ENCODE measurements at places on chromosomes 4 and X.

- no peak for DNase-seq
Measured at GRCh38 chrX:93695981-93696380, 22.0 kb downstream of the FAM133A start.

GRCh38 chr4:9758641-9759317, 22.7 kb upstream of the DRD5 start:
- no peak for DNase-seq

- DNase-seq = no peak
Measured at GRCh38 chr4:77695774-77696173, 90.2 kb downstream of the CXCL13 start.

DNA sequence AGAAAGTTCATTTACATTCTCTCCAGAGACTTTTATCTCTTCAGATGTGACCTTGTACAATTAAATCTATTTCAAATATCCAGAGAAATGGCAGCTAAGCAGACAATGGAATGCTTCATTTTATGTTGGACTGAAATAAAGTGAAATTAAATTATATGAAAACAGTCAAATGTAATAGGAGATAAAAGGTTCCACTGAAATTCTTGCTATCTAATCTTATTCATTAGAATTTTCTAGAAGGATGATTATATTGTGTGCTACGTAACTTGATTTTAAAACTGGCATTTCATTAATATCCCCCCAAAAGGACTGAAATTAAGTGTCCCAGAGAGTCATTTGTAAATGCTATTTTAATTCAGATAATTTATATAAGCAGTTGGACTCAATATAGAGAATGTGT, 646.9 kb upstream of the GALNT7 start:
- no peak for DNase-seq

DNA sequence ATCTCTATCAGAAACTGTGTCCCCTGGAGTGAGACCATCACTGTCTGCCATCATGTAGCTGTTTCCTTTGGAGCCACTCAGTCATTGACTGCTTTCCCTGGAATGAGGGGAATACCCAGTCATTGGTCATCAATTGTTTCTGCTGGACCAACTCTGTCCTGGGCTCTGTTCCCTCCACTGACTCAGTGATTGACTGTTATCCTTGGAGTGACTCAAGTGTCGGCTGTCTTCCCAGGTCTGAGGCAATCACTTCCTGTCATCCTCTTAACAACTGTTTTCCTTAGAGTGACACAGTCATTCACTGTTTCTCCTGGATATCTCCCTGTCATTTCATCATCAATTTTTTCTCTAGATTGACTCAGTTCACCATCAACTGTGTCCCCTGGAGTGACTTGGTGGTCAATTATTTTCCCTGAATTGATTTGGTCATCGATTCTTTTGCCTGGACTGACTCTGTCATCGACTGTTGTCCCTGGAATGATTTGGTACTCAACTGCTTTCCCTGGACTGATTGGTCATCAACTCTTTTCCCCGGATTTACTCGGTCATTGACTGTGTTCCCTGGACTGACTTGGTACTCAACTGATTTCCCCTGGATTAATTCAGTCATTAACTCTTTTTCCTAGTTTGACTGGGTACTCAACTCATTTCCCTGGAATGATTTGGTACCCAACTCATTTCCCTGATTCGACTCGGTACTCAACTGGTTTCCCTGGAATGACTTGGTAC, 327.9 kb upstream of the VCX start:
- DNase-seq = no peak

- DNase-seq = no peak
Measured at GRCh38 chr4:144411119-144411518, 234.8 kb upstream of the HHIP start.

- no peak for DNase-seq
Measured at GRCh38 chrX:153609917-153610835, 11.2 kb upstream of the CCNQ start.

DNA sequence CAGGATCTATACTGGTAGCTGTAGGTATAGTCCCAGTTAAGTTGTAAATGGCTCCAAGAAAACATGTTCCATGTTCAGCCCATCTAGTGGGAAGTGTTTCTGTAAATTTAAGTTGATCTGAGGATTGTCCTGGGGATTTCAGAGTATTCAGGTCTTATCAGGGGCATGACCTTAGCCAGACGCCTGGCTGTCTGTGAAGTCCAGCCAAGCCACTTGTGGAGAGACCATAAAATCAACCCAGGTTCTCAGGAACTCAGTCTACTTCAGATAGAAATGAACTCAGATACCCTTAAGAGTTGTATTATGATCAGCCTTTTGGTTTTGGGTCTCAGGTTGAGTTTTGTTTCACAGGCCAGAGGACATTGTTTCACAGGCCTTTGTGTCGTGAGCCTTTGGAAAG, 95.9 kb downstream of the EGF start:
- no peak for DNase-seq

- no peak for DNase-seq
Measured at GRCh38 chrX:3811331-3812311, 98.2 kb upstream of the PRKX start.

GRCh38 chrX:16994736-16995135, 48.3 kb downstream of the REPS2 start:
- no peak for DNase-seq

- no peak for DNase-seq
Measured at GRCh38 chr4:155964016-155964891, 10.6 kb upstream of the CTSO start.

DNA sequence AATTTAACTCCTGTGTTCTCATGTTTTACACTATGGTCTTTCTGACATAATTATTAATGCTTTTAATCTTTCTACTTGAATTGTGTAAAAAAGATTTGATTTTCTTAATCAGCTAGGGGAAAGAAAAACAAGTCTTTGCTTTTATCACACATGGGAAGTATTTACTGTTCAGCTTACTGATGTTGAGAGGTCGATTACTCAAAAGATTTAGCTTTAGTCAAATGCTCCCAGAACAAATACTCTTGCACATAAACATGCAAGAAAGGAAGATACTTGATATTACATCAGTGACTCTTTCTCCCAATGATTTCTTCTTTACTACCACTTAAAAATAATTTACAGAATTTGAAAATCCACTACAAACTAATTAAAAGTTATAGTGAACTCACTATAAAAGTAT, 198.3 kb upstream of the FAT4 start:
- no peak for DNase-seq

DNA sequence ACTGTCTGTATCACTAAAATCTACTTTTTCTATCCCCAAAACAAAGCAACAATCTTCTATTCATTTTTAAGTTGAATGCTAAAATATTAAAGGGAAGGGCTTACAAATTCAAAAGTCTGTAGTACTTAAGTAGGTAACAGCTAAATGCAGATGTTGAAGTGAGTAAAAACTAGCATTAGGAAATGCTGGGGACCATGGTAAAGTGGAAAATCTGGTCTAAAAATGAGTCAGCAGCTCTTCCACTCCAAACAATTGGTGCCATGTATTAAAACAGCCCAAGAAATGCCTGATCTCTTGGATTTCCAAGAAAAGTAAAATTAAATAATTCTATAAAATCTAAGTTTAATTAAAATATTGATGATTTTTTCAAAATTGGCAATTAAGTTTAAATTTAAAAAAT, 73.3 kb upstream of the PPP3CA start:
- DNase-seq = no peak

GRCh38 chr4:38377195-38377594, 286.8 kb upstream of the KLF3 start:
- DNase-seq = no peak

DNA sequence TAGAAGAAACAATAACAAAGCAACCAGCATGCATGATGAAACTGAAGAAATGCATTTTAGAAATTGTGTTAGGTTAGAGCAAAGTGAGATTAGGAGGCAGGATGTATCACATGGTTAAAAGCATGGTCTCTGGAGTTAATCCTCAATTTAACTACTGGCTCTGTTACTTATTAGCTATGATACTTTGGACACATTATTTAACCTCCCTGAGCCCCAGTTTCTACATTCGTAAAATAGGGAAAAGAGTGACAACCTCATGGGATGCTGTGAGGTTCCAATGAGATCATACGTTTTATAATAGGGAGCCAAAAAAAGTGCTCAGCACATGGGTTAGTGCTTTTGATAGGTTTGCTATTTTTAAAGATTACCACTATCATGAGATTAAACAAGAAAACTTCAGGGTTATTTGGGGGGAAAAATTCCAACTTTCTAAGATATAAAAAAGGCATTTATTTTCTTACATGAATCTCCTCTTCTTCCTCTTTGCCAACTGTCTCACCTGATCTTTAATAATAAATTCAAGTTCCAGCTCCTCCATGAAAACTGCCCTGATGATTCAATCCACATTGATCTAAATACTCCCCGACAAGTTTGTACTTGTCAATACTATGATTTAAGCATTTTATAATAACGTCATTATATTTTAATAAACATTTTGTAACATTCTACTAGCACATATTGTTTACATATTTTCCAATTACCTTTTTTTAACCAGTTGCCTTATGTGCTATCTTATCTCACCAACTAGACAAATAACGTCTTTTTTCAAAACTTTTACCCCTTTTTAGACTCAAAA, 4.6 kb downstream of the SEC31A start:
- DNase-seq = no peak

- no peak for DNase-seq
Measured at GRCh38 chrX:84735025-84735424, 232.8 kb upstream of the HDX start.

- no peak for DNase-seq
Measured at GRCh38 chrX:44482575-44482974, 60.1 kb downstream of the FUNDC1 start.

DNA sequence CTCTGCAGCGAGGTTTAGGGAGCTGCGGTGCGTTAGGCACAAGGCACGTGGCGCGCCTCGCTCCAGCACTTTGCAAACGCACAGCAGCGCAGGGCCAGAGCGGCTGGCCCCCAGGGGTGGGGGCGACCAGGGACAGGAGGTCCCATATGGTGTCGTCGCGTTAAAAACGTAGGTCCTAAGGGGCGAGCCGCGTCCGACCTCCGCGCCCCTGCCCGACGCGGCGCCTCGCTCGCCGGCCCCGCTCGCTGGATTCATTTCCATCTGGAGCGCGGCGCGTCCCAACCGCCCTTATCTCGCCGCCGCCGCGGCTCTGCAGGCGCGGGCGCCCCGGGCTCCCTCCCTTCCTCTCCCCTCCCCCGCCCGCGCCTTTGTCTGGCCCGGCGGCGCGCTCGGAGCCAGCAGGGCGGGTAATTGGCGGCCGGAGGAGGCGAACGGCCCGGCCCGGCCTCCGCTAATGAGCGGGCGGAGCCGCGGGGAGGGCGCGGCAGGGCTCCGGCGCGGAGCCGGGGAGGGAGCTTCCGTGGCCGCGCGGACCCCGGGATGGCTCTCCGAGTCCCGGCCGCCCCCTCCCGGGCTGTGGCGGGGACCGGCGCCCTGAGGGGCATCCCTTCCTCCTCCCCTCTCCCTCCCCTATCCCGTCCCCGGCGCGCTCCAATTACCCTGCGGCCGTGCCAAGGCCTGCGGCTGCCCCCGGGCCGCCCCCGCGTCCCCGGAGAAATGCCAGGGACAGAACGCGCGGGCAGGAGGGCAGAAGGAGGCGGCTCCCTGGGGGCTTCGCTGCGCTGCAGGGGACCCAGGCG, 409.0 kb downstream of the BCOR start:
- DNase-seq = no peak

DNA sequence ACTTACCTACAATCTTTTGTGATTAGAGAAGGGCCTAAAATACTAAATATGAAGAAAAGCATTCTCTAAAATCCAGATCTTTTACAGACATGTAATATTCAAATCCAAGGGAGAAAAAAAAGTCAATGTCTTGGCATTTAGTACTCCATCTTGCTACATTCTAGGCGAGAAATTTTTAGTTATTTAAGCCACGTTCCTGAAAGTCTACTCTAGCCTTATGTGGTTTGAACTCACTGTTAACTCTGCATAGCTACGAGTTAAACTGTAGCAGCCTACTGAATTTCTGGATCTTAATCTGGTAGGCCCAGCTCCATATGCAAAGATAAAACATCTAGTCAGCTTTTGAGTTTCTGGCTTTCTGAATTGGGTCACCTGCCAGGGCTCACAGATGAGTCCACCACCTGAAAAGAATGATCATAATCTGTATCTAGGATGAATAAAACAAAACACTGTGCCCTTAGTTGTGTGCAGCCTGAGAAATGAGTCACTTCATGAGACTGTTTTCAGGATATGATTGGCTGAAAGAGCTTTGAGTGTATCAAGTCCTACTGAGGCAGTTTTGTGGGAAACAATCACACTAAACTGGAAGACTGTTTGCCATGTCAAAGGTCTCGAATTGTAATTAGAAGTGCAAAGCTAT, 3.2 kb upstream of the NEK1 start:
- no peak for DNase-seq

GRCh38 chrX:133668225-133668931, 253.1 kb upstream of the GPC4 start:
- no peak for DNase-seq

GRCh38 chr4:83810428-83810827, 274.5 kb downstream of the GPAT3 start:
- no peak for DNase-seq

DNA sequence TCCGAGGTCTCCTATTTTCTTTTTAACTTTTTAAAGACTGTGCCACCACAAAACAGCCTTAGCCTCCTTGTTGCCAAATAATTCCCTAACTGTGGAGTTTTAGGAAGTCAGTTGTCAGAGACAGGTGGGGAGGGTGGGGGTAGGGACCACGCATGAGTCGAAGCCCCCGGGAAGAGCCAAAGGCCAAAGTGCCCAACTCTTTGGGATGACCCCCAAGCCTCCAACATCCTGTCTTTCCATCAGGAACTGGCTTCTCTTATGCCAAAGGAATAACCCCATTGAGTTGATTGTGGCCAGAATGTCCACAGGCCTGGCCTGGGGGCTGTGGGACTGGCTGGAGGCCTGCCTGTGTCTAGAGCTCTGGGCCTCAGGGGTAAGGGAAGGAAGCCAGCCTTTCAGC, 5.8 kb downstream of the PRRG3 start:
- DNase-seq = no peak

DNA sequence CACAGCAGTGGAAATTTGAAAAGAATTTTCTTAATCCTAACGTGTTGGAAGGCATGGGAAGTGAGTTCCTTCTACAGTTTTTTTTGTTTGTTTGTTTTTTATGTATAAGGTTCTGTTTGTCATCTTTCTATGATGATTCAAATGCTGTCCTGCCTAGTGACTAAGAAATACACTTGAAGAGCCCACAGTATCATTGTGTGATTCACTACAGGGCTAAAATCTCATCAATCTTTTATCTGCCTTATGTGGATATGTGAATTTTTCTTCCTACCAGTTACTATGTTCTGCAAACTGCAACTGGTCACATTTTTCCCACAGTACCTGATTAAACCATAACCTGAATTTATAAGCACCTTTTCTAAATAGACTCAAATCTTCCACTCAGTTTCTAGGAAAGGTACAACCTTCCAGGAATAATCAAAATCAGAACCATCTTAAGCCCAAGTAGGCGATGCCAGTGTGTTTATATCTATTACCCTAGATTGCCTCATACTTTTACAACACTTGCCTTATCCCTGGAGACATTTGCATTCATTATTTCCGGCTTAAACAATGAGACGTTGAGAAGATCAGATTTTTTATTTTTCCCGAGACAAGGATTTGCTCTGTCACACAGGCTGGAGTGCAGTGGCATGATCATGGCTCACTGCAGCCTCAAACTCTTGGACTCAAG, 214.6 kb upstream of the GALNT7 start:
- no peak for DNase-seq

- no peak for DNase-seq
Measured at GRCh38 chr4:67659065-67659464, 41.9 kb downstream of the UBA6 start.

GRCh38 chr4:68416591-68416990, 30.7 kb upstream of the TMPRSS11E start:
- DNase-seq = no peak

GRCh38 chrX:16594490-16594889, 55.5 kb upstream of the S100G start:
- no peak for DNase-seq
